ENCODE measurements at places on chromosomes 12 and 14. TPM values are rescaled to one million over a fixed set of nuclear protein-coding genes. Genes with fewer than 3 reads are reported as not detected.

The PLEKHD1 gene
- 0.07 TPM for polyA plus RNA-seq

The MYH6 gene
- not detected for polyA plus RNA-seq

The LALBA gene
- polyA plus RNA-seq = not detected

DNA sequence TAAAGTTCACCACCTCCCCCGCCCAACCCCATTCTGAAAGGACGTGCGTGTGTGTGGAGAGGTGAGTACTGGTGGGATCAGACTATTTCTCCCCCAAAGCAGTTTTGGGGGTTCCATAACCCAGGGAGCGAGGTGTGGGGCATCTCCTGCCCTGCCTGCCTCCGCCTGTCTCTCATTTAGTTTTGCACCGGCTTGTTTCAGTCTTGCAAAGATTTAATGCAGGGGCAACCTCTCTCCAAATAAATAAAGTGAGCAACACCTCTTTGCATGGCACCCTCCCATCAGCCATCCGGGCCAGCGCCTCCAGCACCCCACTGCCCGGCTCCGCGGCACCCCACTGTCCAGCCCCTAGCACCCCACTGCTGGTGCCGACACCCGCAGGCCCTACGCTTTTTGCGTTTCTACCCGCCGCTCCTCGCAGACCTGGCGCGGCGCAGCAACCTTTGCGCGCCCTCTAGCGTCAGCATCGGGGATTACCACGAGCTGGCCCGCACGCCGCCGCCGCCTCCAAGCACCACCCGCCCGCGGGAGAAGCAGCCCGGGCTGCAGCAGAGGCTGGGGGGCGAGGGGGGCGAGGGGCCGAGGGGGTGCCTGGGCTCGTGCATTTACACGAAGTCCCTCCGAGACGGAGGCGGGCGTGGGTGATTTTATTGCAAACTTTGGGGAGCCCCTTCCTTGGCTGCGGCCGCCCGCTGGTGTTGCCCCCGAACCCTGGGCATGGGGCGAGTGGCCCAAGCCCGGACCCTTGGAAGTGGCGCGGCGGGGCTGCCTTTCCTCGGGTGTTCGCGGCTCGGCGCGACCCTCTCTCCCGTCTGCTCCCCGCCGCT, 55.8 kb upstream of the VRK1 start:
- DNase-seq = peak; percentile 55
- H3K4me3 ChIP-seq = peak overlapping the region; percentile 69
- H3K27me3 ChIP-seq = peaks cover 83% of the 10 kb centered on the region
- peaks cover 21% of the 10 kb centered on the region for H3K4me1 ChIP-seq
- no peak overlapping the region for H3K27ac ChIP-seq
- H3K36me3 ChIP-seq = no peaks in the 10 kb centered on the region

GRCh38 chr12:2892246-2892645, 1.6 kb downstream of the TULP3 start:
- peak overlapping the region; percentile 70 for H3K27ac ChIP-seq
- no peaks in the 10 kb centered on the region for H3K36me3 ChIP-seq
- H3K4me1 ChIP-seq = peaks cover 20% of the 10 kb centered on the region
- H3K27me3 ChIP-seq = no peaks in the 10 kb centered on the region
- peak overlapping the region; percentile 95 for H3K4me3 ChIP-seq
- no peak for DNase-seq

- no peak overlapping the region for H3K27ac ChIP-seq
- DNase-seq = no peak
- peaks cover 26% of the 10 kb centered on the region for H3K4me1 ChIP-seq
Measured at GRCh38 chr14:22427771-22428231, 161.2 kb downstream of the DAD1 start.

DNA sequence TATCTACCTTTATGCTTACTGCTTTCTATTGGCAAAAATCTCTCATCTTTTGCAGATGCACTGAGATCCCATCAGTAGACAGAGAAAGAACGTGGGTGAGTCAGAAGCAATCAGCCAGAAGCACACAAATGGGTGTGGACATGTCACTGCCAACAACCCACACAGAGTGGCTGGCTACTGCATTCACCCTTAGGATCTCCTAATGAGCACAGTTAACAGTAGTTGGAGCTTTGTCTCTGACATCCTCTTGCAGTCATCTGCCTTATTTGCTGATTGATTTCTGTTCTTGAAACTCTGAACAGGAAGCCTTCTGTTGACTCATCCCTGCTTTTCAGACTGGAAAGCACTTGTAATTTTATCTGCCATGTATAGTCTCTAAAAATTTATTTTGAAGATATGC, 117.2 kb downstream of the RGS6 start:
- H3K4me3 ChIP-seq = no peak overlapping the region
- H3K4me1 ChIP-seq = no peaks in the 10 kb centered on the region
- no peak for DNase-seq
- no peak overlapping the region for H3K27ac ChIP-seq

DNA sequence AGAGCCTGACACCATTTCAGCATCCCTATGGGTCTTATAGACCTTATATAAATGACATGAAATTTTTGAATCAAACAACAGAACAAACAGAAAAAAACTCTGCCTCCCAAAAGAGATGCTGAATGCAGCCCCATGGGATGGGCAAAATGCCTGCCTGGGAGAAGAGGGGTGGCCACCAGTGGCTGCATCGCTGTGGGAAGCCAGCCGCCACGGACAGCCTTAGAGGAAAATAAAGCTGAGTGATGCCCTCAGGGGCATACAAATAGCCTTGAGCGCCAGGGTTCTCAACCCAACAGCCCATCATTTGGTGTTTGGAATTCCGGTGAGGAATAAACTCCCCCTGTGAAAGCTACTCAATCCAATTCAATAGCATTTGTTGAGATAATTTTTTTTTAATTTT, 22.9 kb downstream of the SYNE3 start:
- no peak overlapping the region for H3K4me3 ChIP-seq
- no peaks in the 10 kb centered on the region for H3K27me3 ChIP-seq
- peaks cover 80% of the 10 kb centered on the region for H3K4me1 ChIP-seq
- H3K27ac ChIP-seq = peak overlapping the region; percentile 100
- peaks cover 12% of the 10 kb centered on the region for H3K36me3 ChIP-seq

- H3K4me3 ChIP-seq = no peak overlapping the region
- H3K36me3 ChIP-seq = no peaks in the 10 kb centered on the region
- no peak overlapping the region for H3K27ac ChIP-seq
- no peaks in the 10 kb centered on the region for H3K27me3 ChIP-seq
Measured at GRCh38 chr14:63881926-63882325, 29.1 kb downstream of the SYNE2 start.

- H3K4me1 ChIP-seq = peaks cover 5% of the 10 kb centered on the region
- no peaks in the 10 kb centered on the region for H3K36me3 ChIP-seq
- H3K27ac ChIP-seq = no peak overlapping the region
- no peak for DNase-seq
- H3K4me3 ChIP-seq = no peak overlapping the region
Measured at GRCh38 chr12:32499048-32499447, 99.7 kb downstream of the FGD4 start.

- peaks cover 39% of the 10 kb centered on the region for H3K4me1 ChIP-seq
- H3K27ac ChIP-seq = no peak overlapping the region
- H3K4me3 ChIP-seq = peak overlapping the region; percentile 96
Measured at GRCh38 chr14:56581041-56581727, 1.6 kb downstream of the TMEM260 start.

DNA sequence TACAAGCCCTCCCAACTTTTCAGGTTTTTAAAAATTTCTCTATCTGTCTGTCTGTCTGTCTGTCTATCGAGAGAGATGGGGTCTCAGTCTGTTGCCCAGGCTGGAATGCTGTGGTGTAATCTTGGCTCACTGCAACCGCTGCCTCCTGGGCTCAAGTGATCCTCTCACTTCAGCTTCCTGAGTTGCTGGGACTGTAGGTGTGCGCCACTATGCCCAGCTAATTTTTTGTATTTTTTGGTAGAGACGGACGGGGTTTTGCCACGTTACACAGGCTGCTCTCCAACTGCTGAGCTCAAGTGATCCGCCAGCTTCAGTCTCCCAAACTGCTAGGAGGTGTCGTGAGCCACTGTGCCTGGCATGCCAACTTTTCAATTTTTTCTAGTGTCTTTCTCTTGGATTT, 437.2 kb downstream of the PCNX1 start:
- peak overlapping the region; percentile 60 for H3K27ac ChIP-seq
- DNase-seq = no peak
- H3K4me1 ChIP-seq = peaks cover 84% of the 10 kb centered on the region
- peaks cover 16% of the 10 kb centered on the region for H3K36me3 ChIP-seq
- no peaks in the 10 kb centered on the region for H3K27me3 ChIP-seq
- peak overlapping the region; percentile 71 for H3K4me3 ChIP-seq
